ENCODE measurements at places on chromosomes 6 and 20. TPM values are rescaled to one million over a fixed set of nuclear protein-coding genes. Genes with fewer than 3 reads are reported as not detected.

DNA sequence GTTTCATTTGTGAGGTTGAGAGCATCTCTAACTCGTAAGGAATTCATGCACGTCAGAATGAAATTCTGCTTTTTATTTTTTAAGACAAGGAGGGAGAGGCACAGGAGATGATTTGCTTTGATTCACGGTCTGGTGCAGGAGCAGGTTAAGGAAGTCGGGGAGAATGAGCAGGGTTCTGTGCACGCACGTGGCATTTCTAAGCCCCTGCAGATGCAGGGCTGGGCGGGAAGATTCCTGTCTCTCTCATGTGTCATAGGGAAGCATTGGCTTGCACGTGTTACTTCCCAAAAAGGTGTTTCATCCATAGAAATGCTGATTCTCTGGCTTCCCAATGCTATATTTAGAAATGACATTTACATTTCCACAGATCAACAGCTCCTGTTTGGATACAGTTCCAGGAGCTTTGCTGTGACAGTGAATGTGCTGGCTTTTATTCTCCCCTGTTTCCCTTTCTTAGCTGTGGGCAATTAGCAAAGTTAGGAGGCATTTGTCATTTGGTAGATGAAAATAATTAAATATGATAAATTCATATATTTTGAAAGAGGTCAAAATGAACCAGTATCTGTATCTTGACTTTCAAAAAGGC, 119.7 kb upstream of the ZFP64 start:
- DNase-seq: no peak

- DNase-seq: no peak
Observed at GRCh38 chr6:138182939-138183789, 21.4 kb downstream of the ARFGEF3 start.

DNA sequence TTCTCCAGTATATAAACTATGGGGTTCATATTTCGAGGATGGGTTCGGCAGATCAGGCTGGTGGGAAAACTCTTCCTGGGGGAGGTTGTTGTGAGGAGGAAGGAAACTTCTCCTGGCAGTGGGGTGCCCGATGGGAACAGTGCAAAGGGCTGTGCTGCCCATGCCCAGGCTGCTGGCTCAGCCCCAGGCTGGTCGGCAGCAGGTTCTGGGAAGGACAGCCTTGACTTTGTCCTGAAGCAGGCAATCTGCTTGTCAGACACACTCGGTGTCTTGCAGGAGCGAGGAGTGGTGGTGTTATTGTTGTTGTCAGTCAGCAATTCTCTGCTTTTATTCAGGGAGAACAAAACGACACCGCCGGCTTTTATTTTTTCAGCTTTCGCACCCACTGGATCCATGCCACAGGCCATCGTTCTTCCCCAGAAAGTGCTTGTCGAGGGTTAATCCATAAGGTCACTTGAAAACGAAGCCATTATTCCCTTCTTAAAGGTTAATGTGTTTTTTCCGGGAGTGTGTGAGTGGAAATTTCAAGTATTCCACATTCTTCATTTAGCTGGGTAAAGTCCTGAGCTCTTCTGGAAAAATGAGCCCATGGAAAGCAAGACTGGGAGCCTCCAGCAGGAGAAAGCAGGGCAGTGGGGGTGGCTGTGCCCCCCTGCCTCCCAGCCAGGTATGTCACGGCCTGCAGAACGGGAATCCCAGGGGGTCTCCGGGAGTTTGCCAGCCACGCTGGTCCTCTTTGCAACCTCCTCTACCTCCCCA, 57.0 kb upstream of the STX16 start:
- no peak for DNase-seq

- no peak for DNase-seq
Observed at GRCh38 chr6:53578371-53578770, 33.5 kb upstream of the GCLC start.

DNA sequence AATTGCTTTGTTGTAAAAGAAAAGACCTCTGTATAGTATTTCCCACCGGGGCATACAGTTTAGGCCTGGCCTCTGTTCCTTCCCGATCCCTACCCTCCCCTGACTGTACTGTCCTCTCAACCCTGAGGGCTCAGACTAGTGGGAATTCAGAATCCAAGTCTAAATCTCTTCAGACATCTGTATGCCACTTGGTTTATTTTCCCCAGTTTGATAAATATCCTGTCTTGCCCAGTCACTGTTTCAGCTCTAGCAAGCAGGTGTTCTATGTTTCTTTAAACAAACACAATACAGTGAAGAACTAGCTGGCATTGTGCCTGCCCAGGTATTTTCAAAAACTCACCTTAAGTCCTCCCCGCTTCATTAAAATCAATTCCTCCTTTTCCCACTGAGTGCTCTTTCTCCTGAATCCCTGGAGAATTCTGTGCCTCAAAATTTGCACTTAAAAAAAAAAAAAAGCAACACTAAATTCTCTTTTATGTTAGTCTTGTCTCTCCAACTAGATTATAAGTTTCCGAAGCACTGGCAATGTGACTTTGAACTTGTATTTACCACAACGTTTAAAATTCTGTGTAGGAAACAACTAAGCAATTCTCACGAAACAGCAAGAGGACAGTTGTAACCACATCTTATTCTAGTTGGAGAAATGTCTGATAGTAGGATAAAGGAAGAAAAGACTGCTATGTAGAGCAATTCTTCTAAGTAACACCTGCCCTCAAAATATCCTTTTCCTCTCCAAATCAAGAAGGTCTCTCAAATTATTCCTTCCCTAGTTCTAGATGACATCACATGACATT, 112.0 kb upstream of the CARMIL1 start:
- no peak for DNase-seq

GRCh38 chr6:1526398-1527072, 83.2 kb upstream of the FOXC1 start:
- DNase-seq: peak; percentile 35

DNA sequence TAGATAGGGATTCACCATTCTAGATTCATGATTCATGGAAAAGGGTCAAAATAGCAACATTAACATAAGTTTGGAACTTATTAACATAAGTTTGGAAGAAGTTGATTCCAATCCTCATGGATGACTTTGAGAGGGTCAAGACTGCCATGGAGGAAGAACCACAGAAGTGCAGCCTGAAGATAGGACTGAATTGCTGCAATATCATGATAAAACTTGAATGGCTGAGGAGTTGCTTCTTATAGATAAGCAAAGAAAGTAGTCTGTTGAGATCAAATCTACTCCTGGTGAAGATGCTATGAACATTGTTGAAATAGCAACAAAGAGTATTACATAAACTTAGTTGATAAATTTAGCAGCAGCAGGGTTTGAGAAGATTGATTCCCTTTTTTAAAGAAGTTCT, 62.2 kb downstream of the GMDS start:
- DNase-seq: no peak

- no peak for DNase-seq
Observed at GRCh38 chr20:39378776-39379175, 416.6 kb downstream of the DHX35 start.

- DNase-seq: no peak
Observed at GRCh38 chr6:138772596-138773176, 883 bp upstream of the CCDC28A start.

DNA sequence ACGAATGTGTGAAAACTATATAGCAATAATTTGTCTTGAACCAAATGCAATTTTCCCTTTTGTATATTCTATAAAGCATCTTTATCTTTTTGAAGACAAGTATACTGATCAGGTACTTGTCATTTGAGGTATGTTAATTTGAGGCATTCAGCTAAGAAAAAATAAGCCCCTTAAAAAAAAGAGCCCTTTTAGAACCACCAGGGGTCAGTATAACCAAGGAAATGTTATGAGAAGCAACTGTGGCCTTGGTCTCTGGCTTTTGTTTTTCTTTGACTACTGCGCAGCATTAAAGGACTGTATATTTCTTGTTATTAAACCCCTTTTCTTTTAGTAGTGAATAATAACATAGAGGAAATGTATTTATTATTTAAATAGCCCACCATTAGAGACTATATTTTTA, 43.1 kb downstream of the CD109 start:
- peak; percentile 58 for DNase-seq

GRCh38 chr20:13416531-13416930, 195.5 kb downstream of the ISM1 start:
- no peak for DNase-seq

DNA sequence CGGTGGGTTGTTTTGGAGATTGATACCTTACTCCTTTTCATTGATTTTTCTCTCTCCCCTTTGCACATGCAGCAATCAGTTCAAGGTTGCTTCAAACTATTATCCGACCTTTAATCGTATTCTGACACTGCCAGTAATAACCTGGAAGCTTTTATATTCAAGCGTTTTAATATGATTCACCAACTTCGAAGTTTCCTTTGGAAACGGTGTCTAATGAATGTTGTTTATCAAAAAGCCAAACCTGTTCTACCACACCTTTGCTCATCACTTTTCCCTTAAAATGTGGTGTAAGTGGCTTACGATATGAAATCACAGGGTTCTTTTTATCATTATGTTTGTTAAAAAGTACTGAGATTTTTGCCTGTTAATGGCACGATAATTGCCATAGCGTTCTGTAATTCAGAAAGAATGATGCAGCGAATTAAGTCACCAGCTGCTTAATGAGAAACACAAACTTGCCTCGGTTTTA, 660 bp downstream of the STXBP5 start:
- DNase-seq: no peak

DNA sequence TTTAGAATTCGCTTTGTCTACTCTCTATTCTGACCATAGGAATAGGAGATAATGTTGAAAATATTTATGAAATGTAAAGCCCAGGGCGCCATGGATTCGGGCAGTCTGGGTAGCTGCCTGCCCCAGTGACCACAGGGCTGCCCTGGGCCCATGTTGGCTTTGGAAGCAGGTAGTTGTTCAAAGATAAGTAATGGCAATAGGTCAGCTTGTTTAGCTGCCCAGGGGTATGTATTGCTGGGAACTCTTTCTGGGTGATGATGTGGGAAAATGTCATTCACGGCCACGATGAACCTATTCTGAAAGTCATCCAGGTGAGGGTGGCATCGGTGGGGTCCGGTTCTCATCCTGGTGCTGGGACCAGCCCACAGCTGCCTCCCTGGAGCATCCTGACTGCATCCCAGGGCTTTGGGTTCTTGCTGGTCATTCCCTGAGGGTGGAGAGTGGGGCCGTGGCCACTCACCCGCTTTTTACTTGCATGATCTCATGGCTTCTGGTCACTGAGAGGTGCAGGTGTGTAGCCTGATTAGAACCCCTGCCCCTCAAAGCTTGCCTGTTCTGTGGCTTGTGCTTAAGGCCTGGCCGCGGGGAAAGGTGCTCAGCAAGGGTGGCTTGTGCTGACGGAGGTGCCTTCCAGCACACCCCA, 102.8 kb downstream of the ERMARD start:
- no peak for DNase-seq

GRCh38 chr6:49336514-49337131, 126.4 kb downstream of the MMUT start:
- DNase-seq: no peak

GRCh38 chr6:33668914-33669313, 42.6 kb downstream of the UQCC2 start:
- DNase-seq: no peak

DNA sequence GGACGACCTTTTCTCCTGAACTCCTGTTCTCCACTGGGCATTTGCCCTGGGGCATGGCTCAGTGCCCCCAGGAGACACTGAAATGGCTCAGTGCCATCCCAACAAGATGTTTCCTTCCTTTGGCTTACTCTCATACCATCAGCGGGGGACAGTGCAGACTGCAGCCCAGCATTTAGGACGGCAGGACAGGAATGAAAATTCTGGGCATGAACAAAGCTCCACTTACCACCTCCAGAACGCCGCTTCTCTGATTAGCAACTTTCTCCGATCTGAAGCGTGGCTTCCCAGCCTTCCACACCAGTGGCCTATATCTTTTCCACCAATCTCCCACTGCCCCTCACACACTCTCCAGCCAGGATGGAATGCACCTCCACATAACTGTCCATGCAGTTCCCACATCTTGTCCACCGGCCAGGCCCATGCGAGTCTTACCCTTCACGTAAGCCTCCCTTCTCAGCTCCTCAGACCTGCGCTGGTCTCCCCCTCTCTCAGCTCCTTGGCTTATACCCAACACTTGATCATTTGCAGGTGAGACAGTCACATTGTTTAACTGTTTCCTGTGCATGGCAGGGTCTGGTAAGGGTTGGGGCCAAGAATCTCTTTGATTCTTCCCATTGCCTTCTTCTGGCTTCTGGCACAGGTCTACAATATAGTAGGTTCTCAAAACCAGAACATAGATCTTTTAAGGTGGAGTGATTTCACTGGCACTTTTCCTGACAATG, 114.5 kb downstream of the FYN start:
- DNase-seq: no peak

DNA sequence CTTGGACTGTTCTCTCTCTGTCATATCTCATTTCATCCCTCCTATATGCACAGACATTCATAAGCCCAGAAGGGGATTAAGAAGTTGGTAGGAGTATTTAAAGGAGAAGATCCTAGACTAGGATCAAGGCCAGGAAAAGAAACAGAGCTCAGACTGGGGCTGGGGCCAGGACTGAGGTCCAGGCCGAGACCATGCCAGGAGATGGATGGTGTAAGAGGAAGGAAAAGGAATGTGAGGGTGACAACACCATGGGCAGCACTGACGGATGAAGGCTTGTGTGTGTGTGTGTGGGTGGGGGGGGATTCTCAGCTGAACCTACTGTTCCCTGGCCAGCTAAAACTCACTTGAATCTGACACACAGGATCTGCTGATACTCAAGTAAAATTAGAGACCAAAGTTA, 182.1 kb downstream of the KIF6 start:
- no peak for DNase-seq

- DNase-seq: no peak
Observed at GRCh38 chr6:105569706-105570105, 166.8 kb upstream of the PREP start.

DNA sequence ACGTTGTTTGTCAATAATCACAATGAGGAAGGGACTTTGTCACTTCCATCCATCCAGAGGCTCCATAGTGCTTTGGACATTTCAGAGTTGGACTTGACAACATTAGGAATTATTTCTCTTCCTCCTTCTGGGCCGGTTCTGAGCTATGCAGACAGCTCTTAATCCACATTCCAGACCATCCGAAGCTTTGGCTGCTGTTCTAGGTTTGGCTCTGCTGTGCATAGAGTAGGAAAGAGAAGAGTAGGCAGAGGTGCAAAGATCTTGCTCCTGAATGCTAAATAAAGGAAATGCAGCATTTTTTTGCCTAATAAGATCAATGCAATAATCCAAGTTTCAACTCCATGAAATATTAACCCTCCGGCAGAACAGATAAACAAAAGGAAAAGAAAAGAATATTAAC, 251.8 kb upstream of the PRND start:
- DNase-seq: no peak

LPA gene
- not detected for polyA plus RNA-seq

NMBR gene
- 0.13 TPM for polyA plus RNA-seq

TPD52L1 gene
- polyA plus RNA-seq: 46.1 TPM

PLN gene
- 5.4 TPM for polyA plus RNA-seq

RNF144B gene
- polyA plus RNA-seq: 10.6 TPM

DZANK1 gene
- 1.8 TPM for polyA plus RNA-seq

SLC17A4 gene
- polyA plus RNA-seq: not detected

Data from forelimb muscle (tissue), 1 donor.